PC-3 (cell line): ENCODE measurements at places on chromosomes 6 and 20.

DNA sequence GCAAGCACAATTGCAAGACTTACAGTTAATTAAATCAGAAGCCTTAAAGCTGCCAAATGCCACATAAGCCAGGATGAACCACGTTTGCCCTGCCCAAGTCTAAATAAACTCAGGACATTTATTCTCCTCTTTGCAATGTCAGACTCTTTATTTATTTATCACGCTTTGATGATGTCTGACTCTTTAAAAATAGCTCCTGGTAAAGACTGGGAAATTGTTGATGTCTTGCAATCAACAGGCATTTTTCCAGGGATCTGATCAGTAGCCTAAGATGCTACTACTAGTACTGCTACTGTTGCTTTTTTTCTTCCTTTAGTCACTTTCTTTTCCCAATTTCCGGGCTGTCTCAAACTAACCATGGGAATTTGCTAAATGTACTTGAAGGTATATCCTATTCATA lies 365.8 kb upstream of the MARCKS start:
- no peaks in the 10 kb centered on the region for H3K27me3 ChIP-seq
- H3K4me1 ChIP-seq: 0 out of 2 replicates have a peak, but pooled peaks cover 5% of the 10 kb centered on the region
- no peaks in the 10 kb centered on the region for H3K36me3 ChIP-seq
- DNase-seq: no peak
- no peak overlapping the region for H3K4me3 ChIP-seq

GRCh38 chr6:108566406-108566805 lies 5.7 kb downstream of the FOXO3 start:
- H3K4me1 ChIP-seq: peaks cover 33% of the 10 kb centered on the region
- peaks cover 22% of the 10 kb centered on the region for H3K36me3 ChIP-seq
- peak overlapping the region; percentile 95; the same call in 1 of the 2 replicates for H3K4me3 ChIP-seq
- no peaks in the 10 kb centered on the region for H3K27me3 ChIP-seq
- DNase-seq: no peak

DNA sequence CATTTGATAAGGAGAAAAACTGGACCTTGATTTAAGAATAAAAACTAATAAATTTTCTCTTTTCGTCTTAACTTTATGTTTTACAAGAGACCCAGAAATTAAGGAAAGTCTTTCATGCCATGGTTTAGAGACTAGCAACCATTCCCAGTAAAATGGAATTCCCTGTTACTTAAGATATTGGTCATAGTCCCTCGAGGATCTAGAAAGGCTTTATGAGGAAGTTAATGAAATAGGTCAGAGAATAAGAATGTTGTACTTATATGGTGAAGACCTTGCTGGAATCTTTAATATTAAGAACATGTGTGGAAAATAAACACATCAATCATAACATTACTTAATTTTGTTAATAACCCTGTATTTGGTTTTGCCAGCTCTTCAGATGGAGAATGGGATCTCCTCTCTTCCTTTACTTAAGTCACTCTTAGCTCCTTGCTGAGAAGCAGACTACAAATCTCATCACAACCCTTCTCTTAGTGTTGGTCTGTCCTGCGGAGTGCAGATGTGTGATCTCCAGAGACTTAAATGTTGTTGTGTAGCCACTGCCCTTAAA lies 382.9 kb downstream of the QKI start:
- no peaks in the 10 kb centered on the region for H3K27me3 ChIP-seq
- no peak for DNase-seq
- no peak overlapping the region for H3K27ac ChIP-seq

DNA sequence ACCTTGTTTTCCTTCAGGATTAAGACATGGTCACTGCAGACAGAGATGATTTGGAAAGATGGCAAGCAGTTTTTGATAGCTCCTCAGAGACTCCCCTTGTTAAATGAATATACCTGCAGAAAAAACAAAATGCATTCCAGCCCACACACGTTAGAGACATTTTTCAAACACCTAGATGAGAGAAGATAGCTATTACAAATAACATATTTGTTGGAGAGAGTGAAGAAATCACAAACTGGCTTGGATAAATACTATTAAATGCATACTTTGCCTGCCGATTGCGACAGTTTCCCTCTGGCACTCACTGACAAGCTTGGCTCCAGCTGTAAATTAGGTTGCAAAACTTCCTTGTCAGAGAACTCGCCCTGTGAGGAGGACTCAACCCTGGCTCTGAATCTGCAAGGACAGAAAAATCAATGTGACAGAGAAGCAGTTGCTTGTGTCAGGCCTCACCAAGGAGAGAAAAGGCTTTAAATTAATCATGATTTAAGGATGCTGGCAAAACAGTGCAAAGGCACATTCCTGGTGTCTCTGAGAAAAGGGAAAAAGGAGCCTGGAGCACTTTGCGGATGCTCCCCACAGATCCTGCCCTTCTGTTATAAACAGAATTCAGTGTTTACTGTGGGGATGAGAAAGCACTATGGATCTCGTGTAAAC lies 423.7 kb upstream of the MARCKS start:
- peak; percentile 66 for DNase-seq
- no peak overlapping the region for H3K4me3 ChIP-seq
- peaks cover 12% of the 10 kb centered on the region; the same call in 1 of the 2 replicates for H3K4me1 ChIP-seq
- H3K36me3 ChIP-seq: no peaks in the 10 kb centered on the region
- H3K27me3 ChIP-seq: no peaks in the 10 kb centered on the region

DNA sequence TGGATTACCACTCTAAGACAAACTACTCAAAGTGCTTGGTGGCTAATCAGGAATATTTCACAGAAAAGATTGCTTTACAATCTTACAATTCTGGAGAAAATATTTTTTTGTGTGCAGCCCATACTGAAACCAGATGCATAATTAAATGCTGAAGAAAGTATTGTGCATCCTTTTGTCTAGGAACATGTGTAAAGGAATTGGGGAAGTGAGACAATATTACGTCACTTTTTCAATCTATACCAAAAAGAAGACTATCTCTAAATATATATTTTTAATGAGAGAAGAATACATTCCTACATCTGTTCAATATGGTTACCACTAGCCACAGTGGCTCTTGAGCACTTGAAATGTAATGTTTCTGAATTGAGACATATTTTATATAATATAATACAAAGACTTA lies 992.5 kb upstream of the ADGRB3 start:
- H3K4me3 ChIP-seq: no peak overlapping the region
- no peak for DNase-seq
- H3K4me1 ChIP-seq: no peaks in the 10 kb centered on the region

DNA sequence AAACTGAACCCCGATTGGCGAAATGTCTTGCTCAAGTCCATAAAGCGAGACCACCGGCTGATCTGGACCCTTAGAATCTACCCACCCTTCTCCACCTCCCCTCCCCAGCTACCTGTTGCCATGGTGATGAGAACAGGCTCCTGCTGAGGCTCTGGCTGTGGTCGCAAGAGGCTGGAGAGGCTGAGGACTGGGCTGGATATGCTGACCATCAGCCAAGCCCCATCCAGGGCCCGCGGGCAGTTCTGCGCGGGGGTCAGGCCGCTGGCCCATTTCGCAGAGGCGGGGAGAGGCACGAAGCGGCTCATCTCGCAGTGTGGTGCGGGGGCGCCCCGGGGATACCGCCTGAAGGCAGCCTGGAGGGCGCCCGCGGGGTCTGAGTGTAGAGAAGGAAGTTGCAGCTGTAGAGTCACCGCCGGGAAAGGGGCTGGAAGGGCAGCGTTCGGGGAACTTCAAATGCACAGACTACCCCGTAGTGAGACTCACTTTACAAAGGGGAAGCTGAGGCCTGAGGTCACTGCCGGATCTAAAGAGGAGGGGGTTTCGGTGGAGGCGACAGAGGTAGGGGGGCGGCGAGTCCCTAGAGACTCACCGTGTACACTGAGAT lies 671 bp downstream of the TAPBP start:
- no peaks in the 10 kb centered on the region for H3K36me3 ChIP-seq
- DNase-seq: no peak
- H3K4me1 ChIP-seq: peaks cover 19% of the 10 kb centered on the region
- H3K4me3 ChIP-seq: peak overlapping the region; percentile 75
- peak overlapping the region; percentile 82 for H3K27ac ChIP-seq

DNA sequence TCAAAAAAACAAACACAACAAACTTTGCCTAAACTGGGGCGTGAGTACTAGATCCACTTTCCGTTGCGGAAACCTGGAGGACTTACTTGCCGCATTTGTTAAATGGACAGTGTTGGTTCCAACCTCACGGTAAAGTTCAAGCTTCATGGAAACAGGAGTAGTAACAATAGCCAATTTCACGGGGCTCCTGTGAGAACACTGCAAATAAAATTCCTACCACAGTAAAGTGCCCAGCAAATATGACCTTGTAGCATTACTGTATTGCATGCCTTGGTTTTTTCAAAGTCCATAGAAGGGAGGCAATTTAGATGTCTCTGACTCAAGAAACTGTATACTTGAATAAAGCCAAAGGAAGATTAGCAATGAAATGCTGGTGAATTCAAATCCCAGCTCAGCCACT lies 3.6 kb upstream of the CYP24A1 start:
- no peak overlapping the region for H3K27ac ChIP-seq
- H3K36me3 ChIP-seq: no peaks in the 10 kb centered on the region
- no peak overlapping the region for H3K4me3 ChIP-seq

DNA sequence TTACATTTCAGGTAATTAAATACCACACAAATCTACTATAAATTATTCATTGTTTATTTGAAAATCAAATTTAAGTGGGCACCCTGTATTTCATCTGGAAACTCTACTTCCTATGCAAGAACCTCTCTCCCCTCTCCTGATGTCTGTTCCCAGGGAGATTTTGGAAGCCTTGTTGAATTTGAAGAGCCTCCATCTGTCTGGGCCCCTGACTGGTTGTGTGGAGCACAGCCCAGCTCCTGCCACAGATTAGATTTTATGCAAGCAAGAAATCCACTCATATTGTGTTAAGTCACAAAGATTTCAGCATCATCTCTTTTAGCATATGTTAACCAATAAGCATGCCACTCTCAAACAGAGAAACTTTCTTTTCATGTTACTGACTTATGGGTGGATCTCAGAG lies 451.2 kb downstream of the TFAP2B start:
- no peaks in the 10 kb centered on the region for H3K27me3 ChIP-seq
- H3K27ac ChIP-seq: no peak overlapping the region
- DNase-seq: no peak

DNA sequence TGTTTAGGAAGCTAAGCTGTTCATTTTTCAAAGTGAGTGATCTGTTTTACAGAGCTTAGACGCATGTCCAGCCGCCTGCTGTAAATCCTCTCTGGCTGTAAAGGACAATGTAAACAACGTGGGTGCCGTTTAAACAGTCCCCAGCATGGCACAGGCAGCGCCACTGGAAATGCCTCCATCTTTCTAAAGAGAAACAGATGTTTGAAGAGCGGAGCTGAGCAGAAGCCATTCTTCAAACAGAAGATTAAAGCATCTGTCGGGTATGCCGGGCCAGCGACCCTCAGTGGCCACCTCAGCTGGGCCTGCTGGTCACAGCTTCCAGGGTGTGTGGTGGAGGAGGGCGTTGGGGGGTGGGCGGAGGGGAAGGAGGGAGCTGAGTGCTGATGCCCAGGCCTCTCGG lies 138.6 kb downstream of the ERMARD start:
- no peaks in the 10 kb centered on the region for H3K36me3 ChIP-seq
- no peaks in the 10 kb centered on the region for H3K4me1 ChIP-seq
- H3K27me3 ChIP-seq: 0 out of 2 replicates have a peak, but pooled peaks cover 20% of the 10 kb centered on the region
- DNase-seq: no peak
